ENCODE measurements at places on chromosomes 6 and 20. TPM values are rescaled to one million over a fixed set of nuclear protein-coding genes. Genes with fewer than 3 reads are reported as not detected.

RBM24 gene
- total RNA-seq = not detected

DNA sequence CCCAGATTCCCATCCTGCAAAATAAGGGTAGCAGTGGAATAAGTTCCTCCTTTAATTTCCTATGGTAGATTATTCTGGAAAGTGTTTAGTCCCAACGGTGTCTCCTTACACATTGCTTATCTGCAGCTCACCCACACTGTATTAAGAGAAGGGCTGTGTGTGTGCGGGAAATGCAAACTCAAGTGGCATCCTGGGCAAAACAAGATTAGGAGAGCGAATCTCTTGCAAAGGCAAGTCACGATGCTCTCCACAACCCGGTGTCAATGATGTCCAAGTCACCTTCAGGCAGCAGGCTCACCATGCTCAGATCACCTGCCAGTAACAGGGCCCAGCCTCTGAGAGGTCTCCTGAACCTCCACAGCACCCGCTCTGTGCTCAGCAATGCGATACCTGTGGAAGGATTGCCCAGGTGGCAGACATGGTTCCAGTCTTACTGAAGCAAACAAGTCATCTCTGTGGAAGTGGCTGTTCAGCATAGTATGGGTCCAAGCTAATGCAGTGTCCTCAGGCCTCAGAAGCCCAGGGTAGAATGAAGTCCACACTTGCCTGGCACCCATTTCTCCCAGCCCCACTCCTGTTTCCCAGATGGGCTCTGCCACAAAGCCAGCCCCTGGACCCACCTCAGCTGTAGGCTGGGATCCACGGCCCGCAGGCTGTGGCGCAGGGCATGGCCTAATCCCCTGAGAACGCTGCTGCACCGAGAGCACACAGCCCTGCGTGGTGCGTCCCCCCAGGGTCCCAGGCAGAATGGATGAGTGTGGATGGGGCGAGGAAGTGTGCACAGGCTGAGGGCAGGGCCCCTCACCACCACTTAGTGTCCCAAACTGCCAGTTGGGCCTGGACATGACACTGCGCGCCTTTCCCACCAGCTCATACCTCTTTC lies 101.2 kb downstream of the PXDC1 start:
- no peak overlapping the region for H3K4me3 ChIP-seq
- H3K36me3 ChIP-seq = no peaks in the 10 kb centered on the region
- no peak for DNase-seq
- H3K4me1 ChIP-seq = no peaks in the 10 kb centered on the region
- H3K27ac ChIP-seq = no peak overlapping the region

GRCh38 chr6:71157345-71157744 lies 131.3 kb upstream of the OGFRL1 start:
- no peaks in the 10 kb centered on the region for H3K27me3 ChIP-seq
- no peaks in the 10 kb centered on the region for H3K4me1 ChIP-seq
- no peak overlapping the region for H3K27ac ChIP-seq
- no peaks in the 10 kb centered on the region for H3K36me3 ChIP-seq

GRCh38 chr20:59603176-59603575 lies 1.2 kb upstream of the PHACTR3 start:
- H3K27ac ChIP-seq = no peak overlapping the region
- no peaks in the 10 kb centered on the region for H3K36me3 ChIP-seq
- DNase-seq = no peak
- H3K4me3 ChIP-seq = no peak overlapping the region
- H3K4me1 ChIP-seq = no peaks in the 10 kb centered on the region

TUBB2B gene
- 0.67 TPM for total RNA-seq

SLC17A1 gene
- not detected for total RNA-seq

- H3K27me3 ChIP-seq = no peaks in the 10 kb centered on the region
- H3K4me3 ChIP-seq = no peak overlapping the region
- peaks cover 25% of the 10 kb centered on the region for H3K36me3 ChIP-seq
- H3K4me1 ChIP-seq = peaks cover 51% of the 10 kb centered on the region
- H3K27ac ChIP-seq = peak overlapping the region; percentile 69
- no peak for DNase-seq
These were observed 16.3 kb downstream of the RPRD1B start for GRCh38 chr20:38049800-38050199.

GRCh38 chr6:108728826-108729225 lies 119.4 kb upstream of the ARMC2 start:
- H3K36me3 ChIP-seq = no peaks in the 10 kb centered on the region
- no peak overlapping the region for H3K27ac ChIP-seq
- no peaks in the 10 kb centered on the region for H3K27me3 ChIP-seq
- no peak overlapping the region for H3K4me3 ChIP-seq
- no peak for DNase-seq

DNA sequence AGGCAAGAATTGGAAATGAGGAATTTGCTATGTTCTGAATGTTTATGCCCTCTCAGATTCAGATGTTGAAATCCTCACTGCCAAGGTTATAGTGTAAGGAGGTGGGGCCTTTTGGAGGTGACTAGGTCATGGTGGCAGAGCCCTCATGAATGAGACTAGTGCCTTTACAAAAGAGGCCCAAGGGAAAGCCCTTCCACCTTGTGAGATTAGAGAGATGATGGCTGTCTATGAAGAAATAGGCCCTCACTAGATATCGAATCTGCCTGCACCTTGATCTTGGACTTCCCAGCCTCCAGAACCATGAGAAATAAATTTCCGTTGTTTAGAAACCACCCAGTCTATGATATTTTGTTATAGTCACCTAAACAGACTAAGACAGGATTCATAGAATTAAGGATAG lies 10.4 kb downstream of the ASIP start:
- peaks cover 14% of the 10 kb centered on the region for H3K4me1 ChIP-seq
- H3K27ac ChIP-seq = no peak overlapping the region
- H3K36me3 ChIP-seq = no peaks in the 10 kb centered on the region
- no peak overlapping the region for H3K4me3 ChIP-seq
- H3K27me3 ChIP-seq = no peaks in the 10 kb centered on the region

FOXC1 gene
- not detected for total RNA-seq

GRCh38 chr20:10385850-10386544 lies 48.0 kb downstream of the MKKS start:
- DNase-seq = no peak
- H3K4me3 ChIP-seq = no peak overlapping the region
- H3K4me1 ChIP-seq = no peaks in the 10 kb centered on the region
- H3K27me3 ChIP-seq = peaks cover under 1% of the 10 kb centered on the region
- H3K27ac ChIP-seq = no peak overlapping the region
- no peaks in the 10 kb centered on the region for H3K36me3 ChIP-seq

- peaks cover 6% of the 10 kb centered on the region for H3K27me3 ChIP-seq
- no peak overlapping the region for H3K27ac ChIP-seq
- peaks cover 12% of the 10 kb centered on the region for H3K4me1 ChIP-seq
These were observed 542 bp downstream of the TUBE1 start for GRCh38 chr6:112086744-112087135.

DNA sequence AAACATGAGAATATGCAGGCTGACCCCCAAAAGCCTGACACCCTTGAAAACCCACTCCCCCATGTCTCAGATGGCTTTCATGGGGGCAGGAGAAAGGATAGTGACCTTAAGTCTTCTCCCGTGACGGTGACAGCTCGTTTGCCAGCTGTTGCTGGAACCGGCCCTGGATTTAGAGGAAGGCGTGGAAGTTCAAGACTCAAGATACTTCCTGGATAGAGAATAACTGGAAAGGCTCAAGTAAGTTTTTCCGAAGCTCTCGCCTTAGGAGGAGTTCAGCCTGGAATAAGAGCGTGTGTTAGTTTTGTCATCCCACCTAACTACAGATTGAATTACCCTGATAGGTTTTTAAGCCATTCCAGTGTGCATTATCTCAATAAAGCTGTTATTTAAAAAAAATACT lies 11.6 kb upstream of the MTG2 start:
- H3K4me3 ChIP-seq = no peak overlapping the region
- no peak for DNase-seq
- H3K27ac ChIP-seq = no peak overlapping the region
- no peaks in the 10 kb centered on the region for H3K4me1 ChIP-seq
- peaks cover 7% of the 10 kb centered on the region for H3K36me3 ChIP-seq

DNA sequence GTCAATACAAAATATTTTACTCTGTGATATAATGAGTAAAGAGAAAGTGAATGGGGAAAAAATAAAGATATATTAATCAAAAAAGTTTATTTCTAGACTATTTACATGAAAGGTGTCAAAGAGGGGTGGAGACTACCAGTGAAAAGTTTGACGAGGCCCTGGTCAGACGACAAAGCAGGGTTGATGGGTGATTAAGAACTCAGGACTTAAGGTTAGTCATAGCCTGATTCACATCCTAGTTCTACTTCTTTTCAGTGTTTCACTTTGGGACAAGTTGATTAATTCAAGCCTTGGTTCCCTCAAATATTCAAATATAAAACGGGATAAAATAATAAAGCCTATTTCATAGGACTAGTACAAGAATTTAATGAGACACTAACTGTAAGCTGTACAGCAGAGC lies 178.2 kb upstream of the HS3ST5 start:
- H3K27me3 ChIP-seq = no peaks in the 10 kb centered on the region
- H3K27ac ChIP-seq = no peak overlapping the region
- DNase-seq = no peak
- no peaks in the 10 kb centered on the region for H3K4me1 ChIP-seq
- H3K4me3 ChIP-seq = no peak overlapping the region

GRCh38 chr6:43927532-43928210 lies 157.7 kb downstream of the VEGFA start:
- H3K36me3 ChIP-seq = no peaks in the 10 kb centered on the region
- H3K27me3 ChIP-seq = no peaks in the 10 kb centered on the region
- peak; percentile 16 for DNase-seq
- peaks cover 40% of the 10 kb centered on the region for H3K4me1 ChIP-seq

DNA sequence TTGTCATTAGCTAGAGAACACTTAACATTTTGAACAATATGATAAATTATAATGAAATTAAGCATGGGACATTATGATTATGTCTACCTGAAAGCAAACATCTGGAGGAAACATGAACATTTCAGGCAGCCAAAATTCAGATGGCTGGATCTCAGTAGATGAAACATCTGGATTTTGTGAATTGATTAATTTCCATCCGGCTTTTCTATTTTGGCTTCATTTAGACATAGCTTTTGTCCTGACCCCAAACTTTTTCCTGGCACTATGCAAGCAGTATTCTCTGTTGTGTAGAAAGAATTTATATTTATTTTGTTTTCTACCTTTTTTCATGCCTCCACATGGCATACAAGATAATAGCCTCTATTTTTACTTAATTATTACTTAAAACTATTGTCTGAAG lies 186.3 kb downstream of the OGFRL1 start:
- H3K27me3 ChIP-seq = peaks cover 2% of the 10 kb centered on the region
- DNase-seq = no peak
- H3K4me3 ChIP-seq = no peak overlapping the region
- no peaks in the 10 kb centered on the region for H3K4me1 ChIP-seq
- no peaks in the 10 kb centered on the region for H3K36me3 ChIP-seq

SOX18 gene
- total RNA-seq = not detected

DNA sequence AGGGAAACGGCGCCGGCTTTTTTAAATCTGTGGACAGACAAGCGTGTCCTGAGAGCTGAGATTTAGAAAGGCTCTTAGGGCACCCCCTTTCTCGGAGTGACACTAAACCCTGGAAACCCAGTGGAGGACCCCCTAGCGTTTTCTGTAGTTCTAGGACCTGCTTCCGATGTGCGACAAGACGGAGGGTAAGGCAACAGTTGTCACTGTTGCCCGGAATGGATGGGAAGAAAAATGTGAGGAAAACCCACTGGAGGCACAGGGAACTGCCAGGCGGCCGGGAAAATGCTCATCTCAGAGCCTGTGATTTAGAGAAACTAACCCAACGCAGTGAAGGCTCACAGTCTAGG lies 551 bp upstream of the ATP5F1E start:
- H3K4me1 ChIP-seq = peaks cover 69% of the 10 kb centered on the region
- peak overlapping the region; percentile 78 for H3K4me3 ChIP-seq
- no peak for DNase-seq
- no peaks in the 10 kb centered on the region for H3K27me3 ChIP-seq
- H3K36me3 ChIP-seq = peaks cover 70% of the 10 kb centered on the region

DNA sequence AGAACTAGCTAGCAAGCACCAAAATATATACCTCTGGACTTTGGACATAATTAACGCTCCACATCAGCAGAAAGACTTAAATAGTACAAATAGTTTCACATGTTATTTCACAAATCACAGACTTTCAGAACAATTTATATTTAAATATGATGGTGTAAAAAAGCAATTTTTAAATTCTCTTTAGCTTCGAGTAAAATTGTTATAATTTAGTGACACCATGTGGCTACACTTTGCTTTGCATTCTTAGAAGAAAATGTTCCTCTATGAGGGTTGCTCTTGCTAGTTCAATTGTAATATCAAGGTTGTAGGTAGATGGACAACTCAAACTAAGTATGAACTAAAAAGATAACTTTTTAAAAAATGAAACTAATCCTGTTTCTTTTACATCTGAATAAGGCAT lies 69.0 kb downstream of the BTBD9 start:
- no peak overlapping the region for H3K27ac ChIP-seq
- no peak overlapping the region for H3K4me3 ChIP-seq
- H3K36me3 ChIP-seq = peaks cover 13% of the 10 kb centered on the region
- peaks cover 23% of the 10 kb centered on the region for H3K4me1 ChIP-seq

- no peaks in the 10 kb centered on the region for H3K36me3 ChIP-seq
- no peak for DNase-seq
- H3K4me3 ChIP-seq = no peak overlapping the region
- no peaks in the 10 kb centered on the region for H3K4me1 ChIP-seq
These were observed 118.3 kb upstream of the FBXL4 start for GRCh38 chr6:99066044-99066443.

DNA sequence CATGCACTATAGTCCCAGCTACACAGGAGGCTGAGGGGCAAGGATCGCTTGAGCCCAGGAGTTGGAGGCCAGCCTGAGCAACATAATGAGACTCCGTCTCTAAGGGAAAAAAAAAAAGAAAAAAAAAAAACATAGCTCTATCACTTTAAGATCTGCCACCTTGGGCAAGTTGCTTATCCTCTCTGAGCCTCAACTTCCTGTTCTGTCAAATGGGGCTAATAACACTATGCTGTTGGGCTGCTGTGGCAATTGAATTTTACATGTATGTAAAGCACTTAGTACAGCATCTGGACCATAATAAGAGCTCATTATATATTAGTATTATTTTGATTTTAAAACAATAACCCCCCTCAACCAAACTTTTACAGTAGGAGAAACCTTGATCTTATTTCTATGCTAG lies 141.5 kb downstream of the ATXN1 start:
- H3K27ac ChIP-seq = peak overlapping the region; percentile 19
- peaks cover 6% of the 10 kb centered on the region for H3K36me3 ChIP-seq
- no peak overlapping the region for H3K4me3 ChIP-seq
- no peak for DNase-seq
- H3K4me1 ChIP-seq = peaks cover 25% of the 10 kb centered on the region

DNA sequence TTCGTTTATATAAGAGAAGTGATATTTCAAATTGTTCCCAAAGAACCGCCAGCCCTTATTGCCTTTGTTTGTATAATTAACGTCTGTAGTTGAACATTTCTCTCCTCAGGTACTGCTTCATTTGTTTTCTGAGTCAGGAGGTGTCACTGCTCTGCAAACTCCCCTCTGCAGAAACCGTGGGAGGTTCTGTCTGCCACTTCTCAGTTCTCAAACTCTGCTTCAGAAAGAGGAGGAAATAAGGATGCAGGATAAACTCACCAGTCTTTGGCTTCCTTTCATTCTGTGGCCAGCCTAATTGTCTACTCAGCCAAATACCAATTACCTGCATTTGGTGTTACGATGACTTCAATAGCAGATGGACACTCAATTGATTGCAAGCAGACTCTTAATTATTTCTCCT lies 149.8 kb downstream of the PAK5 start:
- DNase-seq = no peak
- H3K27me3 ChIP-seq = no peaks in the 10 kb centered on the region
- no peak overlapping the region for H3K4me3 ChIP-seq
- no peaks in the 10 kb centered on the region for H3K36me3 ChIP-seq
- no peak overlapping the region for H3K27ac ChIP-seq
- no peaks in the 10 kb centered on the region for H3K4me1 ChIP-seq
